ENCODE measurements at places on chromosomes 1 and 21.

DNA sequence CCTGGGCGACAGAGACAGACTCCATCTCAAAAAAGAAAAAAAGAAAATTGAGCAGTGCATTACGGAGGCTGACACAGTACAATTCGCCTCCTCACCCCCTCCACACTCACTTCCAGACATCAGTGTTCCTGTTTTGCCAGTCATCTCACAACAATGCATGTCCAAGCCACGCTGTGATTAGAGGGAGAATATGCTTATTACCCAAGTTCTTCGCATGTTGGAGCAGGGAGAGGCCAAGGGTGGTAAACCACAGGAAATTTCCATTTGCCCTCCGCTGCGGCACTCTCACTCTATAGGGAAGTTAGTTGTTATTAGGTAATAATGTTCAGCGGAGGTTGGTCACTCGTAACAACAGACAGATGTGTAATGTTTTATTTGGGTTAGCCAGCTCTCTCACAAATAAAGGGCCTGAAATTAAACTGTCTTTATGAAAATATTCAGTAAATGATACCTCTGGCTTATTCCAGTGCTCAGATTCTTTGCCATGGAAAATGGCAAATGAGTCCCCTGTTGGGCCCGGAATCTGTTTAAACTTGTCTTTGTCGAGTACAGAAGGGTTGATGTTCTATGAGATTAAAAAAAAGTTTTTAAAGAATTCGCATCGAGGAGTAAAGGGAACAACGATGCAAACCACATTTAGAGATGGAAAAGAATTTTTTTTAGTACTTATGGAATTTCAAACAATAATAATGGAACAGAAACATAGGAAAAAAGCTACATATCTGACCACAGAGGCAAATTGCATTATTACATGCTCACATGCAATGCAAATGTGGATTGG lies 33.1 kb downstream of the KCNJ15 start:
- peak; percentile 16 for DNase-seq

- DNase-seq: no peak
Measured at GRCh38 chr1:83673312-83673711, 325.6 kb downstream of the TTLL7 start.

DNA sequence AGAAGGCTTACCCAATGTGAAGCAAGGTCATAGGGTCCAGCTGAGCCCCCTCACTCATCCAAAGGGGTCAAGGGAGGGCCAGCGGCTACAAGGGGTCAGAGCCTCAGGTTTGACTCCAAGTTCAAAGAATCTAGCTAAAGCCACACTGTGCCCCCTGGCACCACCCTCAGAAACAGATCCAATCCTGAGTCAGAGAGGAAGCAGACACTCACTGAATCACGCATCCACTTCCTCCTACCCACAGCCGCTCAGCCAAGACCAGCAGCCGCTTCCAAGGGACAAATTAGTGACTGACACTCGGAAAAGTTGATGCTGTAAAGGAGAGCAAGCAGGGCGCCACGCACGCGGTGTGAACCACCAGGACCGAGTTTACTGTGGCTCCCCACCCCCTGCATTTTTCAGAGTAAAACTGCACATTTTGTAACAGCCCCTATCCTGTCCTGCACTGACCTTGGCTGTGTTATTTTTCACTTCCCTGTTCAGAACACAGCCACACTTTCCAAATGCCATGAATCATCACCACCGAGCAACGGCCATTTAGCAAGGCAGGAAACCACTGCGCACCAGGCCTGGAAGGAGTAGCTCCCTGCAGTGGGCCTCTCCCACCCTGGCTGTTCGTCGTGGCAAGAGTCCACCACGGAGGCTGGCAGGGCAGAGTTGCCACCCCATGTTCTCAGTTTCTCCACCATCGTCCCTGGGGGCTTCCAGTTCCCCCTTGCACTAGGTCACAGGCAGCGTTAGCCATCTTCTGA lies 147.8 kb downstream of the TOMM20 start:
- DNase-seq: peak; percentile 72

DNA sequence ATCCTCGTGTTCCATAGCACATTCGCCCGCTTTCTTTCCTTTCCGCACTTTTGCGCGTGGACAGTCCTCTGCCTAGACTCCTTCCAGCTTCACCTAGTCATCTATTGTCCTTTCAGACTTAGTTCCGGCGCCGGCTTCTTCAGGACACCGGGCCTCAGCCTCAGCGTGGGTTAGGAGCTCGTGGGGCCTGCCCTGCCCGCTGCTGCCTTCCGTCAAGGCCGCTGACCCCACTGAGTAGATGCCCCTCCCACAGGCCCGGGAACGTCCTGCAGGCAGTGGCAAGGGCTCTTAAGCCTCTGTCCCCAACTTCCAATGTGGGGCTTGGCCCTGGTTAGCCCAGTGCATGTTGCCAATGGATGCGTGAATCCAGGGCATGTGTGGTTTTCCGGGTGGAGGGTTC lies 11.4 kb downstream of the DMRTB1 start:
- DNase-seq: no peak

DNA sequence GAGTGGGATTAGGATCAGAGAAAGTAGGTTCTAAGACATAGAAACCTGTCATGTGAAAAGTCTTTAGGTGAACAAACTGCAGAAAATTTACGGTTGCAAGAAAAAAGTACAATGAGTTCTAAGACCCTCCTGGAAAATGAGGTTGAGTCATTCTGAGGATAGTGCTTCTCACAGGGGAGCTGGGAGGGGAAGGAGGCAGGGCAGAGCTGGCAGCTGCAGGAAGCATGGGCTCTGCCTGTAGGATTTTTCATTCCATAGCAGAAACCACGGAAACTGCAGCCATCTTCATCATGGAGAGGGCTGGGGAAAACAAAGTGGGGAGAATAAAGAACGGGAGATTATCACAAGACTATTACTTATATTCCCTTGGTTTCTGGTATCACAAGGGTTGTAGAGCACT lies 25.8 kb upstream of the THEM4 start:
- DNase-seq: no peak

- no peak for DNase-seq
Measured at GRCh38 chr1:77415579-77415978, 133.8 kb downstream of the AK5 start.

GRCh38 chr1:60848583-60849188 lies 233.7 kb upstream of the NFIA start:
- DNase-seq: no peak

DNA sequence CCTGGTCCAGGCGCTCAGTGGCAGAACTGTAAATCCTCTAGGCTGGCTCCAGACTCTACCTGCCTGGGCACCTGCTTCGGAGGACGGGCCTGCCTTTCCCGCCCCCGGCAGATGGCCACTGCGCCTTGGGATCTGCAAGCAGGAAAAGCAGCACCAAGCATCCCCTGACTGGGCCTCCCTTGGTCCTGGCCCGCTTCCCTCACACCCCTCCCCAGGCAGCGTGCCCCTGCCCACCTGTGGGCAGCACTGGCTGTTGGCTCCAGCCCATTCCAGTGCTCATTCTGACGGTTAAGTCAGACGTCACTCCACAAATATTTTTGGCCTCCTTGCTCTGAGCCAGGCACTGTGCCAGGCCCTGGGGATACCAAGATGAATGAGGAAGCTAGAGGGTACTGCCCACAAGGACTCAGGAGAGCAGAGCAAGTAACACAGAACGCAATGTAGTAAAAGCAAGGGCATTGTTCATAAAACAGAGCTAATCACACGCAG lies 22.0 kb upstream of the BLACAT1 start:
- DNase-seq: peak; percentile 67

GRCh38 chr1:200242110-200243041 lies 167.5 kb downstream of the ZNF281 start:
- no peak for DNase-seq

DNA sequence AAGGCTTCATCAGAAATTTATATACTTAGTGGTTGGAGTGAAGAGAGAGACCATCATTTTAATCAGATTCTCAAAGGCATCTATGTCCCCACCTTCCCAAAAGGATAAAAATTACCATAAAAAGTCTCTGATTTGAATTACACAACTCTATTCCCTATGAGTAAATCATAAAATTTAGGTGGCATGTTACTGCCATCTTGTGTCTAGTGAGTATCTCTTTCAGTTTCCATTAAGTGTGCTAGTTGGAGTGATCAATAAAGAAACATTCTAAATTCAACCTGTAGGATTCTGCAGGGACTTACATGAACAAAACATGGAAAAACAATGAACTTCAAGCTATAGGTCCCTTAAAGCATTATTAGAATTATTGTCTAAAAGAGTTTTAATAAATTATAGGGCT lies 655.4 kb downstream of the LTN1 start:
- no peak for DNase-seq

- DNase-seq: no peak
Measured at GRCh38 chr1:43288058-43288784, 2.8 kb upstream of the C1orf210 start.

GRCh38 chr1:7145947-7146346 lies 360.7 kb downstream of the CAMTA1 start:
- no peak for DNase-seq

DNA sequence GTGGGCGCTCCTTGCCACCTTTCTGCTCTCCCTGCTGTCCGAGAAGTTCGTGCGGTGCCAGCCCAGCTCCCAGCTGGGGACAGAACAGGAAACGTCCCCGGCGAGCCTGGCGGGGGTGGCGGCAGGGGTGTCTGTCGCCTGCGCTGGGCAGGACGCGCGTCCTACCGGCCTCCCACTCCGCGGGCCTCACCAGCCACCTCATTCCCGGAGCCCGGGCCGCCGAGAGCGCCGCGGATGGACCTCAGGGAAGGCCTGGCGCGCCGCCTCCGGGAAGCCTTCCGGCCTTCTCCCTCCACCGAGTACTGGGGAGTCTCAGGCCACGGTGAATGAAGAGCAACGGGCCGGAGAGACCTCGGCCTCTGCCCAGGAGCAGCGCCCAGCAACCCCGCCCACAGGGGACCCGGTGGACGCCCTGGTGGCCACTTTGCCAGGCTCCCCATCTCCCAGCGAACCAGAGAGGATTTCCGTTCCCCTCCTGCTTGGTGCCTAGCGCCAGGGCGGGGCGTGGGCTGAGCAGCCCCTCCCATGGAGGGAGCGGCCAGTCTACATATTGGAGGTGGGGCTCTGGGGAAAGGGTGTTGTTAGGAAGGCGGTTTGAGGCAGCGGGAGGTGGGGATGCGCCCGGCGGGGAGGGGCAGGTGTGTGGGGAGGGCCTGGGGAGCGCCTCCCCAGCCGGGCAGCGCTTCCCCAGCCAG lies 9.5 kb upstream of the TNFRSF14 start:
- peak; percentile 95 for DNase-seq

- no peak for DNase-seq
Measured at GRCh38 chr1:72105201-72105600, 177.1 kb downstream of the NEGR1 start.

- no peak for DNase-seq
Measured at GRCh38 chr1:248406721-248407692, 4.2 kb downstream of the OR2T1 start.

GRCh38 chr1:202049129-202049528 lies 38.7 kb downstream of the ELF3 start:
- DNase-seq: peak; percentile 70

GRCh38 chr1:247360991-247361731 lies 29.5 kb upstream of the ZNF496 start:
- DNase-seq: peak; percentile 22

- no peak for DNase-seq
Measured at GRCh38 chr1:202320081-202320405, 21.7 kb downstream of the UBE2T start.

DNA sequence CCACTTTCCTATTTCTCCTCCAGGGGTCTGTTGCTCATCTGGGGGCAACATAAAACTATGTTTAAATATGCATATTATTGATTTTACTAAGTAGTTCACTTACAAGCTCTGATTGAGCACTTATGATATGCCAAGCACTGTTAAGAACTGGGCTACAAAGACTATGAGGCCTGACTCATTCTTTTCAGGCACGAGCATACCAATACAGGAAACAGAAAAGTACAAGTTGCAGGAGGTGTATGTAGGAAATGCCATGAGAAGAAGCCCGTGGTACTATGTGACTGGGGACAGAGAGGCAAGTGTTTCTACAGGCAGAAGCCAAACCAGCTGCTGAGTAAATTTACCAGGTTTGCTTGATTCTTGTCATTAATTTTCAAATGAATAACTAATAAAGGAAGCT lies 120.4 kb upstream of the PTGFR start:
- DNase-seq: no peak

DNA sequence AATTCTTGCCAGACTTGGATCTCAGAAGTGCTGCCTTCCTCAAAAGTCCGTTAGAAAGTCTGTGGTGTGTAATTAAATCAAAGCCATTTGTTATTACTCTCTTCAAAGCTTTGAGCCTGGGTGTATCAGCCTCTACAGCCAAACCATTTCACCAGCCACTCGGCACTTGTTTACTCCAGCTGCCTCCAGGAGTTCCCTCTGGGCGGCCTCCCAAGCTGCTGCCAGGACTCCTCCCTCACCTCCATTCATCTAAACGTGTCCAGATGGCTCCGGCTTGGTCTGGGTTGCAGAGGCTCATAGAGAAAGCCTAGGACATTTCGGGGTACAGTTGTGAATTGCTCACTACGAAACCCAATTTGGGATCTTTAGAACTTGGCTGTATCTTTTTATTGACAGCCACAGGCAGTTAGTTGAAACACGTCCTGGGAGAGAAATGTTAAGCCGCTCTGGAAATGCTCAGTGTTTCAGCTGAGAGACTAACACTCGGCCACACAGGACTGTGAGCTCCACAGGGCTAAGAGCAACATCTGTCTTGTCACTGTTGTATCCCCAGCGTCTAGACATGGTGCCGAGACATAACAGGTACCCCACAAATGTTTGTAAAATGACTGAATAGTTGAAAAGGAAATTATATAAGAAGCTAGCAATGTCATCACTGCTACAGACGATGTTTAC lies 116.9 kb upstream of the NGF start:
- peak; percentile 15 for DNase-seq

DNA sequence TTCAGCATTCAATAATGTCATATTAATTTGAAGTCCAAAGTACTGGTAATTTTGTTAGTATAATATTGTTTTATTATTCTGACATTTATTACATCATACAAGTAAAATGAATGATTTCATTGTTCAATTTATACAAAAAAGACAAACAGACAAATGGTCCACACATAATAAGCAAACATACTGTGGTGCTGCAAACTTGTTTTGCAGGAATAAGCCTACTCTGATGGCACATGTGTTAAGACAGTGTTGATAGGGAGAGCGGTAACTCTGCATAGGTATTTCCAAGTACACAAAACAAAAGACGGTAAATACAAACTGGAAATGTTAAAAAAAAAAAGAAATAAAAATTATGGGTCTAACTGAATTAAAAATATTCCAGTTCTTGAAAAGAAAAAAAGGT lies 59.7 kb upstream of the DPYD start:
- no peak for DNase-seq

GRCh38 chr1:71014178-71014579 lies 33.4 kb downstream of the PTGER3 start:
- DNase-seq: no peak

GRCh38 chr1:59315529-59316463 lies 18.9 kb downstream of the FGGY start:
- DNase-seq: no peak

- no peak for DNase-seq
Measured at GRCh38 chr1:160330119-160330518, 12.9 kb downstream of the COPA start.
